ENCODE measurements at places on chromosomes 3 and 15.

- no peak for DNase-seq
These were observed 6.3 kb downstream of the TIGIT start for GRCh38 chr3:114299941-114300624.

DNA sequence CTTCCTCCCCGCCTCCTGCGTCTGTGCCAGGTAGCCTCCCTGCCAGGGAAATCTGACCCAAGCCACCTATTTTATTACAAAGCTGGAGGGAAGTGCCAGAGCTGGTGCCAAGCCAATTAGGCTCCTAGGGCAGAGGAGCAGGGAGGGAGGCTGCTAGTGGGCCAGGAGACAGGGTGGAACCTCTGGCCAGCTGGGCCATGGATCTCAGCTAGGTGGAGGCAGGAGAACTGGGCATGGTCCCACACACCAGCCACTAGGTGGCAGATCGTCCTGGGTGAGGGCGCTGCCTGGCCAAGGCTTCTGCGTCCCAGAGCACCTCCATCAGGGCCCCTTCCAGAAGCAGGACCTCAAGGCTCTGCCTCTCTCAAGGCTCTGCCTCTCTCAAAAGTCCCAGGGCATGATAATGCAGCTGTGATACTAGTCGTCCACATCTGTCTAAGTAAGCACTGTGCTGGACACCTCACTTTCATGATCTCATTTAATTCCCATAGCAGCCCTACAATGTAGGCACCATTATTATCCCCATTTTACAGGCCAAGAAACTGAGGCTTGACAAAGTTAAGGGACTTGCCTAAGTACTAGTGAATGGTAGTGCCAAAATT lies 4.5 kb upstream of the RFT1 start:
- peak; percentile 83 for DNase-seq

DNA sequence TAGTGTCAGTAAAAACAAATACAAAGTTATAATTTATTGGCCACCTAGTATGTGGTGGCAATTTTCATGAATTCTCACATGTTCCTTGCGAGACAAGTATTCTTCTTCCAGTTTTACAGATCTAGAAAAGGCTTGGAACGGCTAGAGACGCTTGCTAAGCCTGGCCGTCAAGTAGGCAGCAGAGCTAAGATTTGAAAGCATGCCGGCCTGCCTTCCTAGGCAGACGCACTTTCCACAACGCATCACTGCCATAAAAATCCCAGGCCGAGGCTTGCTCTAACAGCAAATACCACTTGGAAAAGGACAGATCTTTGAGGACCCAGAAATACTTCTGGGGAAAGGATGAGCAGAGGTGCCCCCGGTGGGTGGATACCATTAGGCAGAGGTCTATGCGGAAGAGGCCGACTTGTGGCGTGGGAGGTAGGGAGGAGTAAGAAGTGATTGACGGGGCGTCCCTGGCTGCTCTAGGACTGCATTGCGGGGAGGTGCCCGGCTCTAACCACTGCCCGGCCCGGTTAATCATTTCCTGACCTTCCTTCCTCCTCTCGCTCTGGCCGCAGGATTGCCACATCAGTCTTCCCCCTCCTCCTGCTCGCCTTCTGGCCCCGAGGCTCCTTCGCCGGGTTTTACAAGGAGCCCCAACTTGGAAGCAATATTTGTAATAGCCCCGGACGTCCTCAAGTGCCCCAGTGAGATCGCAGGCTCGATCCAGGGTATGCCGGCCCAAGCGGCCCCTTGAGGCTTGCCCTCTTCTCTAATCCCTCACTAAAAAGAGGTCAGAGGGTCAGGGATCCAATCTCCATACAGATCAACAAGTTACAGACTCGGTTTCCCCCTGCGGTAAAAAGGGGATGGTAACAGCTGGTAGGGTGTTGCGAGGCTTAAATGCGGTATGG lies 1.3 kb upstream of the USP3 start:
- DNase-seq = no peak

DNA sequence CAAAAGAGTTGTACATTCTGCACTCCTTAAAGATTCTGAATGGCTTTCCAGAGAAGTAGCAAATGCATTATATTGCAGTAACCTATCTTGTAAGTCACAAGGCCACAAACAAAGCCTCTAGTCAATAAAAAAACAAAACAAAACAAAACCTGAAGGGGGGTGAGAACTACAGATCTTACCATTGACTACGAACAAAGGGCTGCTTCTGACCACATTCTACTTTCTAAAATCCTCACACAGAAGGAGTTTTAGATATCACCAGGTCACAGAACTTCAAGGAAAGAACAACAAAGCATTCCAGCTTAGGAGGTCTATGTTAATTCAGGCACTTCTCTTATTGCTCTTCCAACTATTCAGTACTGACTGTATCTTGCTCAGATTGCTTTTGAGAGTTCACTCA lies 343.0 kb downstream of the ZBTB20 start:
- DNase-seq = no peak

- no peak for DNase-seq
These were observed 247.9 kb upstream of the SLCO3A1 start for GRCh38 chr15:91605576-91605975.

DNA sequence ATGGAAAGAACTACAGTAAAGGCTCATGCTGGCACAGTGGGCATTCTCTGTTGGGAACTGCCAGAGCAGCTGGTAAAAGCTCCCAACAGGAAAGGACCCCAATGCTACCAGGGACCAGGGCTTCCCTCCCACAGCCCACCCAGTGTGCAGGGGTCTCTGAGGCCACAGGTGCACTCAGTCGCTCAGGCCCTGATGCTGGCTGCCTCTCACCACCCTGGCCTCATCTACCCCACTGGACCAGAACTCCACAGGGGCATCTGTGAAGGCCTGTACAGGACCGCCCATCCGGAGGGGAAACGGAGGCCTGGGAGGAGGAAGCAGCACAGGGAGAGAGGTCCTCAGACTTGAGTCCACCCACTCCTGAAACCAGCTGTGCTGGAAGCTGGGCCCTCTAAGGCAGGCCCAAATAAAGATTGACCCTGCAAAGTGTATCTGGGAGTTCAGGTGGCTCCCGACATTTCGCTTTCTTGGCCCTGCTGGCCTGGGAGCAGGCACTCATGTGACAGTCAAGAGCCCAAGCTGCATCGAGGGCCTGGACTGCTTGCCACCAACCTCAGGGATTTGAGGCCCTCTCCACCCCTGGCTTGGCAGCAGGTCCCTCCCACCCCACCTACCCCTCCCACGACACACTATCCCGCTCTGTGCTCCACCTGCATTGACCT lies 12.7 kb downstream of the KLF15 start:
- DNase-seq = no peak

- peak; percentile 83 for DNase-seq
These were observed 769.4 kb upstream of the GOLIM4 start for GRCh38 chr3:168865022-168865551.

- no peak for DNase-seq
These were observed 32.9 kb downstream of the ZNF621 start for GRCh38 chr3:40557575-40558161.

- DNase-seq = no peak
These were observed 407.1 kb downstream of the VPS13C start for GRCh38 chr15:61653110-61653509.

DNA sequence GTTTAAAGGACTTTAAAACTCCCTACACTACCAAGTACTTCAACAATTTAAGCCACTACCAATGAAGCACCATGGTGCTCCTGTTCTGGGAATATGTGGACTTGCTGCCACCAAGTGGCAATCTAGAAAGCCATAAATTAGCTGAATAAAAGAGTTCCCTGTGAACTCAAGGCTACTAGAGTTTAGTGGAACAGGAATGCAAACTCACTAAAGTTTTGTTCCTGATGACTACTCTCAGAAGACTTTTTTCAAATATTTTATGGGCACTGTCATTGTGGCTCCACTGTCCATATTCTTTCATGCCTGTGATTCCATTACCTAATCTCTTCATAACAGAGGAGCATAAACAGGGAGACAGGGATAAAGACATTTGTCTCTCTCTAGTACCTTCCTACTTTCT lies 63.9 kb downstream of the TMCC1 start:
- DNase-seq = peak; percentile 92

GRCh38 chr3:18649666-18650363 lies 224.7 kb upstream of the SATB1 start:
- no peak for DNase-seq

DNA sequence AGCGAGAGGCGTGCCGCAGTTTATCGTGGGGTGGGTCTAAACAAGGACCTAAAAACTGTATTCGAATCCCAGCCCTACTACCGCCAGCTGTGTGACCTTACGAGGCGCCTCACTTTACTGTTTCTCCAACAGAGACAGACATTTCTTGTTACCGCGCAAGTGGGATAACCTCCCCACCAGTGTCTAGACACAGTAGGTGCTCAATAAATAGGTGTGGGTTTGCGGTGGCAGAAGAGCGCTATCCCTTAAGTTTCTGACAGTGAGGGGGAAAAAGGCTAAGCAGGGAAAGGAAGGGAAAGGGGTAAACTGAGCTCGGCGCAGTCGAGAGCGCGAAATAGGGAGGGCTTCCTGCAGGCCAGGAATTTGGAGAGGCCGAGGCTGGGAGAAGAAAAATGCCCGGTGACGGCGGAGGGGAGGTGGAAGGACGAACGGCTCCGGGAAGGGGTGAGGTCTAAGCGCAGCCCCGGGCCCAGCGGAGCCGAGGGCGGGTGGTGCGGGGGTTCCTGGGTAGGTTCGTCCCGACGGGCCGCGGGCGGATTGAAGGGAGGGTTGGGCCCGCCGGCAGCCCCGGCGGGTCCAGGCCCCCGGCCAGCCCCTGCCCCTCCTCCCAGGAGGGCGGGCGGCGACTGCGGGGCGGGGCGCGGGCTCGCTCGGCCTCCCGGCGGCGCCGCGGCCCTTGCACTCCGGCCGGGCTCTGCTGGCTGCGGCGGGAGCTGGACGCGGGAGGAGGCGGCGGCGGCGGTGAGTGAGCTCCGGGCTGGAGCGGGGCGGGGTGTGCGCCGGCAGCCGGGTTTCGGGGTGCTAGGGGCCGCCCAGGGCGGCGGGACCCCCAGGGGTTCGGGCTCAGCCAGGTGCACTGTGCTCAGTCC lies at the start of gene CGNL1:
Gene CGNL1, plus strand, starts transcription at position 679 of the 869 bp plus-strand sequence. CDS start 61,495 bp downstream, outside the sequence.
- peak; percentile 67 for DNase-seq

DNA sequence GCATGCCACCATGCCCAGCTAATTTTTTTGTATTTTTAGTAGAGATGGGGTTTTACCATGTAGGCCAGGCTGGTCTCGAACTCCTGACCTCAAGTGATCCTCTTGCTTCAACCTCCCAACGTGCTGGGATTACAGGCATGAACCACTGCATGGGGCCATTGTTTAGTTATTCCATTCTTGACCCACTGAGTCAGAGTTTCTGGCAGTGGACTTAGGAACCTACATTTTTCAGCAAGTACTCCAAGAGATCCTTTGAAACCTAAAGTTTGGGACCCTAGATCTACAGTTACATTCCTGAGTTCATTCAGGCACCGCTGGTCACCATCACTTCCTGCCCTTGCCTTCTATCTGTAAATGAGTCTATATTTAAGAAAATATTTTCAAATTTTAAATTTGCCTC lies 1.4 kb upstream of the TNFSF10 start:
- no peak for DNase-seq

DNA sequence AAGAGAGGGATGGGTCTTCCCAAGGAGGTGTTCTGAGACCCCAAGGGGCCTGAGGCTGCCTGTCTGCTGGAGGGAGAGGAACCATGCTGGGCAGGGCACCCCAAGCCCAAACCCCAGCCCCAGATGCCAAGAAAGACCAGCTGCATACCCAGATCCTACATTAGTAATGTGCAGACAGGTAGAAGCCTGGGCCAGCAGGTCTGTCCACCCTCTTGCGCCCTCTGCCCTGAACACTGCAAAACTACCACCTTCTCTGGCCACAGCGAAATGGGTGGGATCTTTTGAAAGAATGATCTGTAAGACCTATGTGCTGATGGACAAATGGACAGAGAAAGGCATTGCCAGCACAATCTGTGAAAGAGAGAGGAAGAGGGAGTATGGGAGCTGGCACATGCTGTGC lies 283.2 kb downstream of the EPHB1 start:
- no peak for DNase-seq

GRCh38 chr3:141499284-141499683 lies 12.5 kb downstream of the RASA2 start:
- DNase-seq = no peak

GRCh38 chr3:17802950-17803349 lies 60.5 kb upstream of the TBC1D5 start:
- DNase-seq = no peak

GRCh38 chr3:169091196-169091823 lies 572.2 kb downstream of the MECOM start:
- peak; percentile 87 for DNase-seq

- DNase-seq = no peak
These were observed 8.3 kb downstream of the RARRES1 start for GRCh38 chr3:158723991-158724390.

DNA sequence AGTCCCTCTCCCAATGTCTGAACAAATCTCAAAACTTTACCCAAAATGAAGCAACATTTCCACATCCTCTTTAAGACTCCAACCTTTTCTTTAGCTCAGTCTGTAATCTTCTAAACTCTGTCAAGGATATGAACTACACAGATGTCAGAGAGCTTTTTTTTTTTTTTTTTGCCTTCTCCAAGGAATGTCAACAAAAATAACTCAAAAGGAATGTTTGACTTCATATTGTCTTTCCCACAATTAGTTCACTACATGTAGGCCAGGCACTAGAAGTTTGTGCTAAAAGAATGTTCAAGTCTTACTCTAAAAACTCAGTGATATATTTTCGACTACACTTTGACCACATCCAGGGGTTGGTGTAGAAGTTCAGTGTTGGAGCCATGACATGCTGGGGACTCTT lies 37.1 kb downstream of the ADAMTS9 start:
- DNase-seq = peak; percentile 76

GRCh38 chr3:188465311-188465710 lies 311.4 kb downstream of the LPP start:
- no peak for DNase-seq

DNA sequence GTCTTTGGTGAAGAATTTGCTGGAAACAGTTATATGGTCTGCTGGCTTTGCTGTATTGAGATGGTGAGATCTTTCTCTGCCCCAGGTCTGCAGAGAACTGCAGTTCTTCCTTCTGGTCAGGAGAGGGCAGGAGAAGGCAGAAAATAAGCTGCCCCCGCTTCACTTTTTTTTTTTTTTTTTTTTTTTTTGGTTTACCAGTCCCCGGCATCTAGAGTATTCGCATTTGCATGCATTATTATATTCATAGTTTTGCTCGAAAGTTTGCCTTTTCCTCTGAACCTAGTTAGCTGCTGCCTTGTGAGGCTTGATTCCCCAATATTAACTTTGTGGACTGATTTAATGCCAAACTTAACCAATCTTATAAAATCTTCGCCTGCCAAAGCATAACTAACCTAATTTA lies 10.6 kb upstream of the PARL start:
- peak; percentile 78 for DNase-seq

GRCh38 chr15:33941279-33942063 lies 26.8 kb upstream of the CHRM5 start:
- no peak for DNase-seq

DNA sequence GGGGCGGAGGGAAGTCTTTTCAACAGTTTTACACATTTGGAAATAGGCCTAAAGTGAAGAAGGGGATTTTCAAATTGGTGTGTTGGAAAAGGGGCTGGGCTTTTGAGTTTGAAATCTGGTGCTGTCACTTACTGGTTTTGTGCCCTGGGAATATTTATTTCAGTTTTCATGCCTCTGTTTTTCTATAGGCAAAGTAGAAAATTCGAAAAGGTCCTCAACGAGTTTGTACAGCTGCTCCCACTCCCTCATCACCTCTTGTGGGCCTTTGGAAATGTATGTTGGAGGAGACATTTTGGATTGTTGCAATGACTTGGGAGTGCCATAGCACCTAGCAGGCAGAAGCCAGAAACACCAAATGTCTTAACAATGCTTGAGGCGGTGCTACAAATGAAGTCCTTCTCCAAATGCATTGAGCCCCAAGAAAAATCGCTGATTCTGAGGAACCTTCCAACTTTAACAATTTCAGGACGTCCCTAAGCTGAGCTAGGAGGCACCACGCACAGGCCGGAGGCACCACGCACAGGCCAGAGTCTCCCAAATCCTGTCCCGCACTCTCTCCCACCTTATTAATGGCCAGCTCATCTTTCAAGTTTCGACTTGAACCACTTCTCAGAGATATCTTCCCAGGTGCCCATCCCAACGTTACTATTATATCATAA lies 639 bp upstream of the POLR2M start:
- DNase-seq = no peak
